ENCODE measurements at places on chromosomes 2 and 18. TPM values are rescaled to one million over a fixed set of nuclear protein-coding genes. Genes with fewer than 3 reads are reported as not detected.

MCEE gene
- 32.8 TPM for total RNA-seq

DNA sequence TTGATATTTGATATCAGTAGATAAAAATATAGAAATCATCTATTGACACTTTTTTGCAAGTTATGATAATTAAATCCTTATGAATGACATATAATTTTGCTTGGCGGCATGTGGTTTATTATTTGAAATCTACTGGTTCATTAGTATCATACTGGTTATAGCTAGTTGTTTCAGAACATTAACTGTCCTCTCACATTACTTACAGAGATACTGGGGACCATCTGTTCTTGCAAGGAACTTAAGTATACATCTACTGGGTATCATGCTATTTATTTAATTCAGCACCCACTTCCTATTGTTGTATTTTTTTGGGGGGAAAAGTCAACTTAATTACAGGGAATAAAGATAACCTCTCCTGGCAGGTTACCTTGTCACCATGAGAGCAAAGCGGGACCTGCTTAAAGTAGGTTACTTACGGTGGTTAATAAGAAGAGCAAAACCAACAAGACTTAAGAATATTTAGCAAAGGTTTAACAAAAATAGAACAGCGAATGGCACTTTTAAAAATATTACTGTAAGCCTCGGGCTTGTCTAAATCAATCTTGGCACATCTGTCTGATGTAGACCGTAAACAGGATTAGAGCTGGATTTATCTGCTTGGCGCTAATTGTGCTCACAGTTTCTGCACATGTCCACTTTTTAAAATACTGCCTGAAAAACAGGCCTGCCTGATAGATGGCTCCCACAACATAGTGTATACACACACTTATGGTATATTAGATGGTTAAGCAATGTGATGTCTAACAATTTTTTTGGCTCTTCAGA is 41.8 kb downstream of the CERKL start:
- DNase-seq, result no peak
- H3K27ac ChIP-seq, result no peak overlapping the region
- H3K4me3 ChIP-seq, result no peak overlapping the region
- H3K4me1 ChIP-seq, result no peaks in the 10 kb centered on the region

UGT1A8 gene
- total RNA-seq, result not detected

ABCB11 gene
- total RNA-seq, result 0.04 TPM

DNA sequence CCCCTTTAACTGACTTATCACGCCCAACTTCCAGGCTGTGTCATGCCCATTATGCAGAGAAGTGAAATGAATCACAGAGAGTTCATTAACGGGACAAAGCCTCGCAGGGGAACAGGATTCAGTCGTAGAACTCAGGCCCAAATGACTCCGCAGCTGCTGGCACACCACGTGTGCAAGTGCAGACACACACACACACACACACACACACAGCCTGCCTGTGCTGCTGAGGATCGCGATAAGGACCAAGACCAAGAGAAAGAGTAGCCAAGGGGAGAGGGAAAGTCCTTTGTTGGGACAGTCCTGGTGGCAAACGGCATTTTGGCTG is 90.0 kb upstream of the TAF1B start:
- DNase-seq, result peak; percentile 63
- H3K4me1 ChIP-seq, result peaks cover 74% of the 10 kb centered on the region
- peaks cover 31% of the 10 kb centered on the region for H3K27me3 ChIP-seq
- H3K27ac ChIP-seq, result no peak overlapping the region

DNA sequence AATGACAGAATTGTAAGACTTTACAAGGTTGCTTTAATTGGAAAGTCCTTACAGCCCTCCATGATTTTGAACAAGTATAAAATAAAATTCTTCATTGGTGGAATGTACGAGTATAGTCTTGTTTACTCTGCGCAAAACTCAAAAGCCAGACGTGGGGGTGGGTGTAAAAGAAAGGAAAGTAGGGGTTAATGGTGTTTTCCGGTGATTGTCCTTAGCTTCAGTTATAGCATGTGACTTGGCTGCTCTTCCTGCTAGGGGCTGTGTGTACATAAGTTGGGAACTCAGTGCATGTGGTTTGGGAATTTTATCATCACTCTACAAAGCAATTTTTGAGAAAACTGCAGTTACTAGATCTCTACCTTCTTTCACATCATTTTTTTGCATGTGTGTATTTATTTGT is 82.4 kb upstream of the CAVIN2 start:
- no peaks in the 10 kb centered on the region for H3K36me3 ChIP-seq
- peak; percentile 38 for DNase-seq

DNA sequence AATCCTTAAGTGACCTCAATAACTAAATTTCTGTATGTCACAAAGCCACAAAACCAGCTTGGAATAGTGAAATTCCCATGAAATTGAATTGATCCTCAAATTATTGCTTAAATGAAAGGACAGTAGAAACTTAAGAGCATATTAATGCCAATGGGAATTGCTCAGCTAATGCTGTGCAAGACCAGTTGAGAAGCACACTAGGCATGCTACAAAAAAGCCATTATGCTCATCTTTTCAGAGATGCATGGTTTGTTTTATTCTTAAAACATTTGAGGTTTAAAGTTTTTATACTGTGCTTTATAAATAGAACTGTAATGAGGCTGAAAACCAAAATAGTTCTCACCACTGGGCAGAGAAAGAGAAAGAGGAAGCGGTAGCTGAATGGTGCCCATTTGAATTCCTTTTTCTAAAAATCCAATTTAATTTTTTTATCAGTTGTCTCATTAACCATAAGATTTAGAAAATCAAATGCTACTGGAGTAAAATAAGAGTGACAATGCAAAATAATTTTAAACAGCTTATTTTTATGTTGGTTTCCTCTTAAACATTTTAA is 98.6 kb downstream of the LNPK start:
- DNase-seq, result no peak
- no peak overlapping the region for H3K27ac ChIP-seq
- no peaks in the 10 kb centered on the region for H3K36me3 ChIP-seq
- H3K4me1 ChIP-seq, result no peaks in the 10 kb centered on the region

DNA sequence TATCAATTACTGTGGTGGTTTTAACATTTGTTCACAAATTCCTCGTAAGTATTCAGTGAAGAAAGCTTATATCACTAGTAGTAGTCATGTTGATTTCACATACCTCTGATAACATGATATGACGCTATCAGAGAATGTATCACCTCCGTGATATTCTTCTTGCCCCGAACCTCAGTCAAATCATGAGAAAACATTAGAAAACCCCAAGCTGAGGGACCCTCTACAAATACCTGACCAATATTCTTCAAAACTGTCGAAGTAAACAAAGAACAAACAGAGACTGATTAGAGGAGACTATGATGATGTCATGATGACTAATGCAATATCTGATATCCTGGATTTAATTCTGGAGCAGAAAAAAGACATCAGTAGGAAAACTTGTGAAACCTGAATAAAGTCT is 85.6 kb upstream of the SPOPL start:
- no peaks in the 10 kb centered on the region for H3K36me3 ChIP-seq
- H3K4me1 ChIP-seq, result no peaks in the 10 kb centered on the region
- DNase-seq, result no peak
- no peaks in the 10 kb centered on the region for H3K27me3 ChIP-seq
- no peak overlapping the region for H3K4me3 ChIP-seq

DNA sequence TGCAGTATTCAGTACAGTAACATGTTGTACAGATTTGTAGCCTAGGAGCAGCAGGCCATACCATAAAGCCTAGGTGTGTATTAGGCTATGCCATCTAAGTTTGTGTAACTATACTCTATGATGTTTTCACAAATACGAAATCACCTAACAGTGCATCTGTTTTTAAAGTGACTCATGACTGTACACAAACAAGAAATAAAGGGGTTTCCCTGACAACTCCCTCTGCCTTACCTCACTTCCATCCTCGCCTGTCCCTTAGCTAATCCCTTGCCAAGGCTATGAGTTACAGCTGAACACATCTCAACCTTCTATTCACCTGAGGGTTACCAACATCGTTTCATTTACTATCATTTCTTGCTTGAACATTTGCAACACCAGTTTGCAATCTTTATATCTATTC is 78.6 kb upstream of the RPRM start:
- no peak for DNase-seq
- H3K4me1 ChIP-seq, result no peaks in the 10 kb centered on the region
- H3K36me3 ChIP-seq, result no peaks in the 10 kb centered on the region
- no peak overlapping the region for H3K4me3 ChIP-seq
- H3K27me3 ChIP-seq, result no peaks in the 10 kb centered on the region

RGPD6 gene
- total RNA-seq, result 26.2 TPM

DNA sequence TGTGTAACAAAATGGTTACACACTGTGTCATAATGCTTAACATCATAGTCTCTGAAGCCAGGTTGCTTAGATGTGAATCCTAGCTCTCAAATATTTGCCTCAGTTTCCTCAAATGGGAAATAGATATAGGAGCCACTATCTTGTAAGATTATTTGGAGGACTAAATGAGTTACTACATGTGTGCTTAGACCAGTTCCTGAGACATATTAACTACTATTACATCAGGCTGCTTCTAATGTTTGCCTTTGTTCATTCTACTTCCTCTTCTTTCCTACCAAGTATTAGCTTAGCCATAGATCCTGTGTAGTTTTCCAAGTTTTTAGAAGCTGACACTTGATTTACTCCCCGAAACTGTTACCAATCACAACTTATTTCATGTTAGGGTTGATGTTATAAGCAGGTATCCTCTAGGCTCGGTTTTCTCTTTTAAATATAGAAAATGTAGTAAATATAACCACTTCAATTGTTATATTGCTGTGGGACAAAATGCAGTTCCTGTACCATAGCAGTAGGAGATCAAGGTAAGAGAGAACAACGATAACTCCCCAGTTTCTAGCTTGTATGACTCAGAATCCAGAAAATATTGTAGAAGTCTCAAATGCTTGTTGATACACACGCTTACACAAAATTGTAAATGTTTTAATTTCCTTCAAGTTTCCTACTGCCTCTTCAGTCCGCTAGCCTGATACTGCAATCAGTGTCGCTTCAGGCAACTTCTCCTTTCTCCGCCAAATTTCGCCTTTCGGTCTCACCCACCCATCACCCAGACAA is 751 bp upstream of the DNAJC10 start:
- DNase-seq, result peak; percentile 19
- peak overlapping the region; percentile 93 for H3K27ac ChIP-seq
- no peaks in the 10 kb centered on the region for H3K36me3 ChIP-seq
- peaks cover 2% of the 10 kb centered on the region for H3K4me1 ChIP-seq
- peak overlapping the region; percentile 84 for H3K4me3 ChIP-seq

GRCh38 chr2:23446916-23447315 is 61.9 kb downstream of the KLHL29 start:
- no peaks in the 10 kb centered on the region for H3K36me3 ChIP-seq
- peaks cover 13% of the 10 kb centered on the region for H3K4me1 ChIP-seq
- H3K4me3 ChIP-seq, result no peak overlapping the region
- H3K27me3 ChIP-seq, result no peaks in the 10 kb centered on the region
- H3K27ac ChIP-seq, result no peak overlapping the region

FAM110C gene
- 0.71 TPM for total RNA-seq

GRCh38 chr2:178110681-178111080 is 1.6 kb upstream of the RBM45 start:
- no peak for DNase-seq
- peaks cover 2% of the 10 kb centered on the region for H3K27me3 ChIP-seq
- H3K4me1 ChIP-seq, result peaks cover 7% of the 10 kb centered on the region

DNA sequence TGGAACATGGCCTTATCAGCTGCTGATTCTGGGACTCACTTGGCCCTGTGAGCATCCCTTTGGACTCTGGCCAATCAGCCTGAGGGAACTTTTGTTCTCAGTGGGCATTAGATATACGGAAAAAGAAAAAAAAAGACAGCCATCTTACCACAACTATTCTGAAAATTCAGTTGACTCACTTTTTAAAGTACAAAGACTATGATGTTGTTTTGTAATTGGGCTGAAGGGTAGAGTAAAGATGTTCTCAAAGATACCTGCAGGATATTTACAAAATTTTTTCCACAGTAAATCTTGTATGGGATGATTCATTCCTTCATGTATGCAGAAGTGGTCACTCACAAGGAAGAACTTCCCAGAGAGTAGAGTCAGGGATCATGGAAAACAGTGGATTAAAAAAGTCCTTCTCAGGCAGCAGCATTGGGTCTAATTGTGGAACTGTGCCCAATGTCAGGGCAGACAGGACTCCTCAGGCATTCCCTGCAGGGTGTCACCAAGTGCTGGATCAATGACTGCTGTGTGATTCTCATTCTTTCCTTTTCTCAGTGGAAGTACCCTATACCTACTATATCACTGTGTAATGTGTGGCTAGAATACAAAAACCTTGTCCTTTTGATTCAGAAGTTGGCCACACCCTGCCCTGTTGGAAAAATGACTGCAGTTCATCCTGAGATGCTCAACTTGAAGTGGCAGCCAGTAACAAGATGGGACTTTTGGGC is 35.4 kb downstream of the SULT1C4 start:
- no peaks in the 10 kb centered on the region for H3K27me3 ChIP-seq
- H3K36me3 ChIP-seq, result no peaks in the 10 kb centered on the region
- no peak overlapping the region for H3K27ac ChIP-seq
- H3K4me3 ChIP-seq, result no peak overlapping the region

- H3K4me3 ChIP-seq, result no peak overlapping the region
- no peak for DNase-seq
- H3K36me3 ChIP-seq, result peaks cover 38% of the 10 kb centered on the region
- H3K4me1 ChIP-seq, result peaks cover 3% of the 10 kb centered on the region
- no peak overlapping the region for H3K27ac ChIP-seq
These were observed 44.7 kb downstream of the UGP2 start for GRCh38 chr2:63886445-63886844.

DNA sequence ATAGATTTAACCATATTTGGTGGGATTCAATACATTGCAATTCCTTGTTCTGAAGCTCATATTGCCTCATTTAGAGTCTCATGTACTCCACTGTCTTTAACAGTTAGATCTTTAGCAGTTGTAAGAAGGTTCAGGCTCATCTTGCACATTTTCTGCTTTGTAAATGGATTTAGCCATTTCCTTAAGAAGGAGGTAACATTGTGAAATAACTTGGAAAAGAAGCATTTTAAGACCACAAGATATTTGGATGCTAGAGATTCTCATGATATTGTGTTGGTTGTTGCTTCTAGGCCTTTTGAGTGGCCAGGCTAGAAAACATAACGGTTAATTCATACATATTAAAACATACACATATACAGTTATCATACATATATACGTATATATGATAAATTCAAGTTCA is 445.8 kb upstream of the NXPH2 start:
- H3K27ac ChIP-seq, result no peak overlapping the region
- H3K36me3 ChIP-seq, result no peaks in the 10 kb centered on the region
- no peak for DNase-seq
- H3K4me3 ChIP-seq, result no peak overlapping the region
- no peaks in the 10 kb centered on the region for H3K4me1 ChIP-seq

DNA sequence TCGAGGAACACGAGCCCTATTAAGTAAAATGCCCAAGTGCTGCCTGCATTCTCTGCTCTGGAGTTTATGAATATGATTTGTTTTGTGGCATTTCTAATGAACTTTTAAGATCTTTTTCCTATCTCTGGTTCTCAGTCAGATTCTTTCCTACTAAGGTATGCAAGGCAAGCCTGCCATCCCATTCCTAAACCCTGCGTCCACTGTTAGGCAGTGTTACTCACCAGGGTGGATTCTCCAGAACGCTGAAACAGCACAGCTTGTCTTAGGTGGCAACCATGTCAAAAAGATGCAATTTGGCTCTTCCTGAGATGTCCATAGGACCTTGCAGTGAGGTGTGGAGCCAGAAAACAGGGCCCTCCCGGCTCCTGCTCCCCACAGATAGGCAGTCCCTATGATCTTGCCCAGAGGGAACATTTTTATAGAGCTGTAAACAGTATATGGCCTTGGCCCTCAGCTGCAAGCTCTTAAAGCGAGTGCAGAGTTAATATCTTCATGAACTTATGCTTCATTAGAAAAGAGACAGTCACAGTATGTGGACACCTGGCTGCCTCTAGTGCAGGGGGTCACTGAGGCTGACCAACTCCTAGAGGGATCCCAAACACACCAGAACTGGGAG is 84.4 kb downstream of the TPGS2 start:
- no peak for DNase-seq
- no peak overlapping the region for H3K4me3 ChIP-seq
- no peak overlapping the region for H3K27ac ChIP-seq
- peaks cover 8% of the 10 kb centered on the region for H3K36me3 ChIP-seq
- H3K27me3 ChIP-seq, result no peaks in the 10 kb centered on the region

All from muscle of leg (tissue), 16 donors.